Aorta (tissue), 5 donors: ENCODE measurements at places on chromosomes 1 and 21. TPM values are rescaled to one million over a fixed set of nuclear protein-coding genes. Genes with fewer than 3 reads are reported as not detected.

Gene ACKR1
- total RNA-seq = 226 TPM

Gene CNR2
- total RNA-seq = 0.15 TPM

GRCh38 chr1:82494117-82494516 lies 693.4 kb downstream of the ADGRL2 start:
- DNase-seq = no peak

DNA sequence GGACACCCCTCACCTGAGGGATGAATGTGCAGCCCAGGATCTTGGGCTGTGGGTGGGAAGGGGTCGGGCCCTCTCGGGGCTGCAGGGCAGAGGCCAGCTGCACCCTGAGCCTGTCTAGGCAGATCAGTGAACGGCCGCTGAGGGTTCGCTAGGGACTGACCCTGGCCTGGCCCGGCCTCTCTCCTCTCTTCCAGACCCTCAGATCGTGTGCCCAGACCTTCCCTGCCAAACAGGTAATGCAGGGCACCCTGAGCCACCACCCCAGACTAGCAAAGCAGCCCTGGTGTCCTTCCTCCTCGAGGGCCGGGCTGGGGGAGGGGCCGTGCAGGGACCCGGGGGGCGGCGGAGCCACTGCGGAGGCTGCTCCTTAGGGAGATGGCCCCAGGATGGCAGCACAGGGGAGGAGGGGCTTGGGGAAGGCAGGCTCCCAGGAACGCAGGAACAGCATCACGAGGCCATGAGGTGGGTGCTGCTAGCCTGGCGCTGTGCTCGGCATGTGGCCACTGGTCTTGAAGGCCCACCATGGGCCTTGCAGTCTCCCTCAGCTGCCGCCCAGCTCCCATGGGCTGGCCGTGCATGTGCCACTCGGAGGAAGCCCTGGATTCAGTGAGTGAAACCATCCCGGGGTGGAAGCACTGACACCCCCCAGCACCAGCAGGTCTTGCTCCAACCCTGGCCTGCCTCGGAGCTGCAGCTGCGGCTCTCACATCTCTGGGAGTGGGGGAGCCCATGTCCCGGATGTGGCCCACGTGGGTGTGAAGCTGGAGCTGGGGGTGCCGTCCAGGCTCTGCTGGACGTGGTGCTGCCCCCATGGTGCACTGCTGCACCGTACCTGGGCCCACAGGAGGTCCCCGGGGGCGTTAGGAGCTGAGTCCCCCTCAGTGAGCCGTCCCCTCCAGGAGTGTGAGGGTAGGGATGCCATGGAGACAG lies 28.7 kb downstream of the COL6A2 start:
- DNase-seq = peak; percentile 72

- no peak for DNase-seq
These were observed 25.3 kb downstream of the OBSCN start for GRCh38 chr1:228233136-228233535.
